Lower lobe of right lung (tissue), 2 donors: ENCODE measurements at places on chromosomes 4 and X. TPM values are rescaled to one million over a fixed set of nuclear protein-coding genes. Genes with fewer than 3 reads are reported as not detected.

DNA sequence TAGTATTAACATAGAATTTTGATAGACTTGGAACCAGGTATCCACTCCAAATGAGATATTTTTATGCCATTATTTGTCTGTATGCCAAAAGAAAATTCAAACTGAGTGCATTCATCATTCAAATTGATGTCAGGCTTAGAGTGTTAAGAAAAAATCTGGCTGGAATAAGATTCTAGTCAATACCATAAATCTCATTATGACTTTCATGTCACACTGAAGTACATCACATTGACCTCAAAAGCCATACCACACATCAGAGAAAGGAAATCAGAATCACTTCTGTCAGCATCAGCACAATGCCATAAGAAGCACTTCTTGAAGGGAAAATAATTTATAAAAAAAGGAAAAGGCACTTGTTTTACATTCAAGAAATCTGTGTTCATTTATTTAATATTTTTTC, 119.0 kb upstream of the BMP3 start:
- H3K27ac ChIP-seq, result no peak overlapping the region
- no peaks in the 10 kb centered on the region for H3K27me3 ChIP-seq
- H3K4me3 ChIP-seq, result no peak overlapping the region
- DNase-seq, result no peak
- H3K36me3 ChIP-seq, result no peaks in the 10 kb centered on the region

GATA1 gene
- 1.2 TPM for total RNA-seq

TMEM31 gene
- total RNA-seq, result not detected

ADH7 gene
- total RNA-seq, result 0.47 TPM

ZNF185 gene
- 17.9 TPM for total RNA-seq

GRCh38 chr4:1577822-1578217, 106.3 kb downstream of the FAM53A start:
- DNase-seq, result peak; percentile 30
- no peak overlapping the region for H3K27ac ChIP-seq
- H3K36me3 ChIP-seq, result no peaks in the 10 kb centered on the region
- H3K4me3 ChIP-seq, result no peak overlapping the region
- H3K4me1 ChIP-seq, result peaks cover 3% of the 10 kb centered on the region
- H3K27me3 ChIP-seq, result no peaks in the 10 kb centered on the region

EXOC1 gene
- total RNA-seq, result 35.9 TPM

MTNR1A gene
- not detected for total RNA-seq
